Stimulated activated CD4-positive, alpha-beta T cell treated with anti-CD3 and anti-CD28 coated beads, Interleukin-4, amount 100 ng/mL, for 1 hour (primary cell): ENCODE measurements at places on chromosomes 12 and 14.

DNA sequence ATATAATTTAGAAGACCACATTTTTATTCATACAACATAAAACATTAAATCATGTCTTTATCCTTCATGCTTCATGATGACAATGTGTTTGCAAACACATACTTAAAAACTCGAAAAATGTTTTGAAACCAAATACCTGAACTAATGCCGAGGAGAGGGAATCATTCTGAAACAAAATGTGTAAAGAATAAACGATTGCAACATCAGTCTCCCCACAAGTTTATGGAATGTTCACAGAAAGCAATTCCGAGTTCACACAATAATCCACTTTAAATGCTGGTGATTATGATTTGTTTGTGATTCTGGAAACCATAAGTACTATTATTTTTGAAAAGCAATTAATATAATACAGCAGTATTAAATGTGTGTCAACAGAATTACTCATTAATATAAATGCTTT, 84.5 kb upstream of the PDZRN4 start:
- DNase-seq = no peak

DNA sequence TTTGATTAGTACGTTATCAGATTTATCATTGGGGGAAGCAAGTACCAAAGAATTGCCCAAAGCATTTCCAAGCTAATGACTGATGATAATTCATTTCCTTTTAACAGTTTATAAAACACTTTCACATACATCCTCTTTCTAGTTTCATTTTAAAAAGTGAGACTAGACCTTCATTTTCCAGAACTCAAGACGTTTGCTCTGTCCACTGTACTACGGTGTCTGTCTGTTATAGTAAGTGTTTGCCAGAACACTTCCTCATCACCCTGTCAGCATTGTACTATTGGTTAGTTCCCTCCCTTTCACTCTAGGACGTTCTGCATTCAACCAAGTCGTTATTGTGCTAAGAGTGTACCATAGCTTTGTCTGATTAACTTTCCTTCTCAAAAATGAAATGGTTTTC, 81.7 kb upstream of the TMEM263 start:
- DNase-seq = no peak

DNA sequence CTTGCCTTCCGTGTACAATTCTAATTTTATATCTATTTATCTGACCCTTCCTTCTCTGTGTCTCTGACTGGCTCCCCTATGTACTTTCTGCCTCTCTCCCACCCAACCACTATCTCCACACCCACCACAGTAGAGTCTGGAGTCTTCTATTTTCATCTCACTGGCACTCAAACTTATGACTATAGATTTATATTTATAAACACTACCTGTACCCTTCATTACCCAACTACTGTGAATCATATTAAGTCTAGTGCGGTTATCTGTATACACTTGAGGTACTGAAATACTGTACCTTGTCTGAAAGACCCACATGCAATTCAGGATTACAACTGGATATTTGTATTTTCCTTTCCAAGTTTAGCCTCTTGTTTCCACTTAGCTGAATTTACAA, 36.1 kb downstream of the ATP2B1 start:
- DNase-seq = no peak

- no peak for DNase-seq
These were observed 36.1 kb downstream of the CRY1 start for GRCh38 chr12:107057071-107057834.

GRCh38 chr14:68784226-68784910, 8.5 kb downstream of the ZFP36L1 start:
- no peak for DNase-seq

DNA sequence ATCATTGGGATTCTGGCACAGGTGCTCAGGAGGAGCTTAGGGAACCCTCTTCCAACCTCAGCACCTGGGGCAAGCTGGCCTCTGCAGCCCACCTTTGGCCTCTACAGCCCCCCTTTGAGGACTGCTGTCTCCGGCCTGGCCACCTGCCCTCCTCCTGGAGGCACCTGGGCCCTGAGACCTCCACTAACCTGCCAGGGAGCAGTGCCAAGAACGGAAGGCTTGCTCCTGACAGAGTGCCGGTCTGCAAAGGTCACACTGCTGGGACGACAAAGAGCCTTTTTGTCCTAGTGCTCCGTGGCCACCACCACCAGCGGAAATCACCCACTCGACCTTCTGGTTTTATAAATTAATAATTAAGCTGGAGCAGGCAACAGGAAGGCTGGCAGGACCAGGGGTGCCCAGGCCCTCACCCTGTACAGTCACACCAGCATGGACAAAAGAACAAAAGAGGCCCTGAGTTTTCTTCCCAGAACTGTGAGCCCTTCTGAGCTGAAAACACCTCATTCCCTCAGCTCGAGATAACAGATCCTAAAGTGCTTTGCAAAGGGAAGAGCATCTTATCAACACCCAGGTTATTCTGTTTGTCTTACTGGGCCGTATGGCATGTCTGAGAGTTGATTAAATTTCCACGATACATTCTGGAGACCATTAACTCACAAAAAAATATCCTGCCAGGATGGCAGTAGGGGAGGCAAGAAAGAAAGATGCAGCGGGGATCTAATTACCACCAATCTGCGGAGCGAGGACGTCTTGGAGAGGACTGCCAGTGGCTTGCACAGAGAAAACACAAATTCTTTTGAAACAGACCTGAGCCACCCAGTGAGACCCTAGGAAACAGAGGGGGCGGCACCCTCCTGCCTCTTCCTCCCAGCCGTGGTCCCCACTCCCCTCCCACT, 8.2 kb downstream of the TESC start:
- DNase-seq = no peak

DNA sequence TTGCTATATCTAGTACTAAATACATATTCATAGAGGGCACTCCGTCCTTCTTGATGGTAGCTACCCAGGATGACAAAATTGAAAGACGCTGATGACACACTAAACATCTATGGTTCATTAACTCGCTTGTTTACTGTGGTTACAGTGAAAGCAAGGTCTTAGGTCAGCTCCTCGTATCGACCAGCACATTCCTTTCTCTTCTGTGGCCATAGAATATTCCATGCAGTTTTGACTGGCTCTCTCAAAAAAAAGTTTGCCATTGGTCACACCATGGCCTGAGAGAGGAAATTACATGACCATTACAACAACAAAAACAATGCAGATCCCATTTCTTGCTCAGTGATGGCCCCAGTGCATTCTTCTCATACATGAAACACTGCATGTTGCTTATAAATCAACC, 411.4 kb upstream of the SOX5 start:
- no peak for DNase-seq

DNA sequence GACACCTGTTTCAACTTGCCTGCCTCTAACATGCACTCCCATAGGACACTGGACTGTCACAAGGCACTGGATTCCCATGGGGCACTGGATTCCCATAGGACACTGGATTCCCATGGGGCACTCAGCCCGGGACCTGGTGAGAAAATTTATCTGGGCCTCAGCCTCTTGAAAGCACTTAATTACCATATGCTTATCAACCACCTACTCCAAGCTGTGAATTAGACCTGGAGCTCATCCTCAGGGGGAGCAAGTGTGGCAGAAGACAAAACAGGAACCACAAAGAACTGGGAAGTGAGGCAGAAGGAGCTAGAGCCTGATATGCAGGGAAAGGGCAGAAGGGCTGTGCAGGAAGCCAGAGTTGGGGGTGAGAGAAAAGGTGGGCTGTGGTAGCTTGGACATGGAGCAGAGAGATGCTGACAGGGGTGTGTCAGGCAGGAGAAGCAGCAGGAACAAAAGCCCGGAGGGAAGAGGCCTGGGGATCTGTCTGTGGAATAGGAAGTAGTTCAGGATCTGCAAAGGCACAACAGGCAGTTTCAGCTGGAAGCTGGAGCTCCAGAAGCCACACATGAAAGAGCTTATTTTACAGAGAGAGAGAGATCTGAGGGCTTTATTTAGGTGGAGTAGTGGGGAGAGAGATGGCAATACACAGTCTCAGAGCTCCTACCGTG, 3.1 kb downstream of the KRT82 start:
- no peak for DNase-seq

DNA sequence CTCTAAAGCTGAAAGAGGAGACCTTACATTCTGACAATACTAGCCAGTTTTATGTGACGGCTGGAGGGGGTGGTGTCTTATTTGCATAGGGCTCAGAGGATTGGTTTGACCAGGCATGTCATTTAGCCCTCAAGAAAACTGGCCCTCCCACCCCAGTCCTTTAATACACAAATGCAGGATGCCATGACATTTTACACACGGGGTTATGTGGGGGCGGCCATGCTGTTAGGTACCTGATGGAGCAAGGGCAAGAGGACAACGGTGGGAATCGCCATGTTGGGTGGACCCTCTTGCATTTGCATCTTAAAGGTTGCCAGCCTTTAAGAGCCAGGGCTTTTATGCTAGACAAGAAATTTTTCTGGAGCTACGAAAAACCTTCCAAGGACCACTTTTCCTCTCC, 23.3 kb downstream of the MDM2 start:
- no peak for DNase-seq

DNA sequence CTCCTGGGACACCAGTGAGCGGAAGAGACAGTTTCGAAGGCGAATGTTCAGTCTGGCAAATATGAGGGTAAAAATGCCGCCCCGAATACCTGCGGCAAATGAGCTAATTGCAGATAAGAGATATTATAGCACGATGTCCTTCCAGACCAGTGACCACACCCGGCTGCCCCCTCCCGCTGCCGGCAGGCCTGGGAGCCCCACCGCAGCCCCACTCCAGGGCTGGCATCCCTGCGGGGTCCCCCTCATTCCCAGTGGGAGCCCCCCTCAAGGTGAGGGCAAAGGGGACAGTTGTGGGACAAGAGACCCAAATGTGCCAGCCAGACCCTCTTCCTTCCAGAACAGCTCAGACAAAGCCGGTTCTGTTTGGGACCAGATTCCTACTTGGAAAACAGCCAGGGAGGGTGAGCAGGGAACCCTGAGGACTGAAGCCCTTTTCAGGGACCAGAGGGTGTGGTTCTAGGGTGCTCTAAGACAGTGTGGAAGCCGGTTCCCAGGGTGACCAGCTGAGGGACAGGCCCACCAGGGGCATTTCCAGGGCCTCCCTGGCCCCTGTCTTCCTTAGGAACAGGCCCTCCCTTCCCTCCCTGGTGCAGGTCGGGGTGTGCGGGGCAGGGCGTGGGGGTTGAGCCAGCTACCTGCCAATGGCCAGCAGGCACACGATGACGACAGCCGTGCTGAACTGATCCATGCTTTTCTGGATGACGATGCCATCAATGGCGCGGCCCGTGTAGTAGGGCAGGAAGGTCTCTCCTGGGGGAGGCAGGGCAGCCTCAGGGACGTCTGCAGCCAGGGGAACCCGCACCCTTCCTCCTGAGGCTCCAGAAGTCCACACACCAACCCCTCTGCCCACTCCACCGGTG, 16.2 kb downstream of the ABCB9 start:
- no peak for DNase-seq

DNA sequence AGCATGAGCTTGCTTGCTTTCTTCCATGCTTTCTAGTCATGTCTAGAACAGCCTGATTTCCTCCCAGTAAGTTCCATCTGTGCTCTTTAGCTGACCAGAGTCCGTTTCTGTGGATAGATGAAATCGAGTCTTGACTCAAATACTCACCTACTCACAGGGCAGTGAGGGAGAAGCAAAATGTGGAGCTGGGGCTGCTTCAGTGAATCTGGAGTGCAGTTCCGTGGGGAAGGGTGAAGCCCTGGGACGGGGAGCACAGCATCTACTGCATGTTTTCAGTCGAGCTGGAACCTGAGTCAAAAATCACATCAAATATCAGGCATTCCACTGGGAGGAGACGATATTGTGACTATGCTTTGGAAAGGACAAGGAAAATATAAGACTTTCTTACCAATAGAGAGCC, 70.3 kb upstream of the PRMT8 start:
- DNase-seq = no peak

- DNase-seq = no peak
These were observed 40.6 kb downstream of the ATF7 start for GRCh38 chr12:53585448-53586125.

DNA sequence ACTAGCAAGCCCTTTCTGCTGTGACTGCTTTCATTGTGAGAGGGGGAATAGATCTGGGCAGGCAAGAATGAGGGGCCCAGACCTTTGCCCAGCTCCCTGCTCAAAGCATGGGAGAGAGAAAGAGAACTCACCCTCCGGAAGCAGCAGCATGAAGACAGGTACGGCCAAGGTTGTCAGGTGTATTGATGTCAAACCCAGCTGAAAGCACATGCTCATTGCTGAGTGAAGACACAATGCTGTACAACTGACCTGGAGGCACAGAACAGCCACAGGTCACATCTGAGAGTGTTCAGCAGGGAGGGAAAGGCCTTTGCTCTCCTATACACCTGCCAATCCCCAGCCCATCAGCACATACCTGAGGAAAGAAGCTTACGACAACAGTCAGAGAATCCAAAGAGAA, 5.5 kb downstream of the ANKRD52 start:
- no peak for DNase-seq

- no peak for DNase-seq
These were observed 50.4 kb downstream of the ARID2 start for GRCh38 chr12:45779936-45780335.

GRCh38 chr12:77842430-77842829, 11.7 kb downstream of the NAV3 start:
- no peak for DNase-seq

DNA sequence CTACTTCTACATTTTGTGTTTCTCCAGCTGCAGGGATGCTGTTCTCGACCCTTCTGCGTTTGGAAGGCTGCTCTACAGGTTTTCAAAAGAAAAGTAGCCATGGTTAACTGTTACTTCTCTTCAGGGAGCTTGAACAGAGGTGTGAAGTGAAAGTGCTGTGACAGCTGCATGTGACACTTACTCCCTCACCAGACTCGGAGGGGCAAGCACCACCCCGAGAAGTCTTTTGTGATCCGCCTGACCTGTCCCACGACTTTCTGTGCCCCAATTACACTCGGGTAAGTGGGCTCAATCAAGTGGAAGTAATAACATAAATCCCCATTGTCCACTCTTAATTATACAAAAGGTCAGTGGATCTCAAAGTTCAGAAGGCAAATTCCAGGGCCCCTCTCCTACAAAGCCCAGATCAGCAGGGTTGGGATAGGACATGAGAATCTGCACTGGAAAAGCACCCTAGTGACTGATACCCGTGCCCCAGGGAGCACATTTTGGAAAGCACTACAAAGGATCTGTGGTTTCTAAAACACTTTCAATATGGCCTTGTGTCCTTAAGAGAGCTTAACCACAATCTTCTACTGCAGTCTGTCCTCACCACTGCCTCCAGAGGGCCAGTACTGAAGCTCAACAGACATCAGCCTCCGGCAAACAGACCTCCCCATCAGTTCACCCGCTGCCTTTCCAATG, 11.5 kb downstream of the FICD start:
- DNase-seq = no peak

DNA sequence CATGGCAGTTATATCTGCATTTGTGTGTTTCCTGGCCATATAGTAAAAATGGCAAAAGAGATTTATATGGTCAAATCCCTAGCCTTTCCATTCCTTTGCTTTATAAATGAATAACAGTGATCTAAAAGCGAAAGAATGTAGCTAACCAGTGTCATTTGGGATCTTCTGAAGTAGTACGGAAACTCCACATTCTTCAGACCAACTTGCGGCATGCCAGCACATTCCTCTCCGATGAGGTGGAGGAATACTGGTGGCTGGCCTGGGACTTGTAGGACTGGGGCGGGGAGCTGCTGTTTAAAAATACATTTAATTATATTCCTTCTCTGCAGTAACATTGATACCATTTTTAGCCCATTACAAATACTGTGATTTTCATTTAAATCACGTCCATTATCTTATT, 85.3 kb downstream of the SAMD4A start:
- DNase-seq = no peak

- no peak for DNase-seq
These were observed 63.7 kb upstream of the RTL1 start for GRCh38 chr14:100967178-100967577.
